Activated CD4-positive, alpha-beta T cell treated with anti-CD3 and anti-CD28 coated beads for 48 hours (primary cell): ENCODE measurements at places on chromosomes 3 and 15.
A peak's percentile ranks its signal among the peaks of the same experiment; 100 is the strongest.

DNA sequence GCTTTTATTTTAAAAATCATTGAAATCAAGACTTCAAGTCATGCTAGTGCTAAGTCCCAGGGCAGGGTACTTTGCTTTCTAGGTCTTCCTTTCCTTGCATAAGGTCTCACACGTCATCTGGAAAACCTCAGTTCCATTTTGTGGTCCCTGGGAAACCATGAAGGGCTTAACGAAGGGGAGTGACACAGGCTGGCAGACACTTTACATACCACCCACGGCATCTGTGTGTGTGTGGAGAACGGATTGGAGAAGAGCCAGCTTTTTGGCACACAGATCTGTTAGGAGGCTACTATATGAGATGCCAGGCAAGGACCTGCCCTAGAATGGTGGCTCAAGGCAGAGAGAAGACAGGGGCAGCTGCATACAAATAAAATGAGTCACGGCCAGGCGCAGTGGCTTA is 107.5 kb upstream of the NSMCE3 start:
- DNase-seq = no peak

DNA sequence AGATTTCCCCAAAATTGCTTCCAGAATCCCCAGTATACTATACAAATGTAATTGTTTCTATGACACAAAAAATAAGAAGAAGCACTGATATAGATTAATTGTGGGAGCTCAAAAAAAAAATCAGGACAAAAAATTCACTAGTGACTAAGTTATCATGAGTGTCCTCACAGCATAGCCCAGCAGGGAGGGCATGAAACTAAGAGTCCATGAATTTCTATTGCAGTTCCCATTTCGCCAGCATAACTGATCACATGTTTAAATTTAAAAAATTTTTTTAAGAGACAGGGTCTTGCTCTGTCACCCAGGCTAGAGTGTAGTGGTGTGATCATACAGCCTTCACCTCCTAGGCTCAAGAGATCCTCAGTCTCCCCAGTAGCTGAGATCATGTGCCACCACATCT is 10.6 kb downstream of the NCEH1 start:
- no peak for DNase-seq

- DNase-seq = no peak
Measured at GRCh38 chr3:63523100-63523499, 129.4 kb upstream of the SNTN start.

DNA sequence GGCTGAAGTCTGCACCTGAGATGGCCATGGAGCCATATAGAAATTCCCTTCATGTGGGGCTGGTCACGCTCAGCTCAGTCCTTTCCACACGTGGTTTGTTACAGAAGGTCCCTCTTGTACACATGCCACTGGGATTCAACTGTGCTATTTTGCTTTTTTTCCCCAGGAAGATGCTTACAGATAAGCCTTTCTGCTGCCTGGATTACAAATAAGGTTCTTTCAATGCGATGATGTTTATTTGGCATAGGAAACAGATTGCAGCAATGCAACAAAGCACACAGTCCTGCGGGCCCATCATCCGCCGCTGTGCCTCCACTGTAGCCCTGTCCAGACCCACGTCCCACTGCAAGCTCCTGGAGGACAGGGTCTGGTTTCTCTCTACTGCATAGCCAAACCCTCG is 124.8 kb downstream of the XXYLT1 start:
- no peak for DNase-seq

GRCh38 chr3:186823386-186823785 is 17.1 kb upstream of the RFC4 start:
- DNase-seq = no peak

GRCh38 chr3:42376344-42376798 is 34.0 kb downstream of the LYZL4 start:
- peak; percentile 85 for DNase-seq
